ENCODE measurements at places on chromosomes 16 and 17.

DNA sequence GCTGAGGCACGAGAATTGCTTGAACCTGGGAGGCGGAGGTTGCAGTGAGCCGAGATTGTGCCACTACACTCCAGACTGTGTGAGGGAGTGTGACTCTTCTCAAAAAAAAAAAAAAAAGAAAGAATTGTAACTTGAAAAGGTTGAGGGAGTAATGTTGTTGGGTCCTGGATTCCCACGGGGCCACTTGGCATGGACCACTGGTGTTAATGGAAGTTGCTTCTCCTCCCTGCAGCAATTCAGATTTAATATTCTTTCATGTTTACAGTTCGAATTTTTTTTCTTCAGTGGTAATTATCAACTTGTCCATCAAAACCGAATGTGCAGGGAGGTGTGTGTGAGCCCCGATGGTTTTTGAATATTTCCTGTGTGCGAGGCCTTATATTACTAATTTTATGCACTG, 7.2 kb downstream of the EPN2 start:
- peaks cover 48% of the 10 kb centered on the region for H3K4me1 ChIP-seq
- no peaks in the 10 kb centered on the region for H3K36me3 ChIP-seq
- no peak overlapping the region for H3K4me3 ChIP-seq
- H3K27ac ChIP-seq, result no peak overlapping the region
- H3K27me3 ChIP-seq, result no peaks in the 10 kb centered on the region

GRCh38 chr16:64469906-64470702, 651.8 kb downstream of the CDH11 start:
- no peak overlapping the region for H3K4me3 ChIP-seq
- no peaks in the 10 kb centered on the region for H3K27me3 ChIP-seq
- no peak overlapping the region for H3K27ac ChIP-seq
- no peak for DNase-seq
- no peaks in the 10 kb centered on the region for H3K4me1 ChIP-seq

DNA sequence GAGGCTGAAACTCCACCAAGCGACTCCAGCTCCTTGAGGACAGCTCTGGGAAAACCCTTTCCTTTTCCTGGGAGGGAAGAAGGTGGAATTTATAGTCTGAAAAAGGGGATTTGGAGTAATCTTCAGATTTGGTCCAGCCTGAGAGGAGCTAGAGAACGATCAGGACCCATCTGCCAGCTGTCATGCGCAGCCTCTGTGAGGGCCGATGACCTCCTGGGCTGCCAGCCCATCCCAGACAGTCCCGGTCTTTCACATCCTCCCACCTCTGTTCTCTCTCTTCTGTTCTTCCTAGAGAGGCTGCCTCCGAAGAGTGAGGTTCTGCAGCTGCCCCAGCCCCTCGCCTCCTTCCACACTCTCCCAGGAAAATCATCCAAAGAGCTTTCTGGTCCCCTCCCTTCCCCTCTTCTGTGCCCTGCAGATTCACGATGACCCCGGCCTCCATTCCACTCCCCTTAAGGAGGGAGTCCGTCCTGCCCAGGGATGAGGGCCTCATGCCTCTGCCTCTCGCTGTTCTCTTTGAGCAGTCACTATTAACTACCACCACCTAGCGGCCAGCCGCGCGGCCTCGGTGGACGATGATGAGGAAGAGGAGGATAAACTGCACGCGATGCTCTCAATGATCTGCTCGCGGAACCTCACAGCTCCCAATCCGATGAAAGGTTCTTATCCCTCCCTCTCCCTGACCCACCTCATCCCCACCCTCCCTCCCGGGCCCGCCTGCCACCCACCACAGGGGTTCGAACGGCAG, 29.6 kb downstream of the SGSM2 start:
- no peak overlapping the region for H3K4me3 ChIP-seq
- H3K27ac ChIP-seq, result no peak overlapping the region
- no peaks in the 10 kb centered on the region for H3K27me3 ChIP-seq

- no peaks in the 10 kb centered on the region for H3K4me1 ChIP-seq
- H3K27ac ChIP-seq, result no peak overlapping the region
- H3K27me3 ChIP-seq, result no peaks in the 10 kb centered on the region
- no peak for DNase-seq
- H3K4me3 ChIP-seq, result no peak overlapping the region
Measured at GRCh38 chr16:66290431-66290830, 76.1 kb upstream of the CDH5 start.

DNA sequence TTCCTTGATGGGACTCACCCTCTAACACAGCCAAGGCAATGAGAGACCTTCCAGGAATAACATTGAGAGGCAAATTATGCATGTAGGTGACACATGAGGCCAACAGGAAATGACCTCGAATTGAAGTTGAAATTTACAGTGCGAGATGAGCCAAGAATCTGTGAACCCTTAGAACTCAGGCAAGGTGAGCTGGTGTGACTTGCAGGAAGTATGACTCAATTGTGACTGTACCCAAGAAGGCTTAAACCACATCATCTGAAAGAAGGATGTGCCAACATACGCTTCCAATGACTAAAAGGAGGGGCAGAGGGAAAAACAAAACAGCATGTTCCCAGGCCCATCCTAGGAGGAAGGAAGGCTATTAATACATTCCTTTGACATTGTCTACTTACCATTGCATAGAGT, 44.8 kb downstream of the PITPNC1 start:
- H3K27me3 ChIP-seq, result no peaks in the 10 kb centered on the region
- peaks cover 30% of the 10 kb centered on the region for H3K4me1 ChIP-seq
- no peaks in the 10 kb centered on the region for H3K36me3 ChIP-seq
- DNase-seq, result no peak

DNA sequence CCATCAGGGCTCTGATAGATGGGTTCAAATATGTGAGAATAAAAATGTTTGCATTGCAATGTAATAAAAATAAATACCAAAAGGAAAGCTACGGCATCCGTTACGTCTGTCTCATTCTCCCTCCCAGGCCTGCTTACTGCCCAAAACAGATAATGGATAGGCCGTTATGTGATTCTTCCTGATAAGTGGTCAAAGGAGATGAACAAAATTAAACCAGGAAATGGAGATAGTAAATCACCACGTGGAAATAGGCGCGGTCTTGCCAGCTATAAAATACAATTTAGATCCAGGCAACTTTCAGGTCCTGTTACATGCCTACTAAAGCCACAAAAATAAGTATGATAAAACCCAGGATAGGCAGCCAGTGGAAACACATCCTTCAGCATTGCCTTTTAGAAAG, 49.5 kb upstream of the CCL1 start:
- H3K27ac ChIP-seq, result no peak overlapping the region
- H3K36me3 ChIP-seq, result no peaks in the 10 kb centered on the region
- H3K4me3 ChIP-seq, result no peak overlapping the region
- H3K27me3 ChIP-seq, result no peaks in the 10 kb centered on the region
- no peaks in the 10 kb centered on the region for H3K4me1 ChIP-seq

- no peaks in the 10 kb centered on the region for H3K27me3 ChIP-seq
- no peaks in the 10 kb centered on the region for H3K4me1 ChIP-seq
- no peak for DNase-seq
- no peak overlapping the region for H3K4me3 ChIP-seq
- H3K36me3 ChIP-seq, result no peaks in the 10 kb centered on the region
- no peak overlapping the region for H3K27ac ChIP-seq
Measured at GRCh38 chr16:83363521-83363920, 444.3 kb upstream of the HSBP1 start.
